ENCODE measurements at places on chromosomes 7 and 10. TPM values are rescaled to one million over a fixed set of nuclear protein-coding genes. Genes with fewer than 3 reads are reported as not detected.

The CCNJ gene
- polyA plus RNA-seq, result 1.8 TPM

The CALHM1 gene
- not detected for polyA plus RNA-seq

The TMEM184A gene
- 6.8 TPM for polyA plus RNA-seq

The CPN1 gene
- 0.43 TPM for polyA plus RNA-seq

The SLC26A5 gene
- not detected for polyA plus RNA-seq

The PRSS37 gene
- not detected for polyA plus RNA-seq

The PON1 gene
- 0.28 TPM for polyA plus RNA-seq

The ACSM6 gene
- 0.34 TPM for polyA plus RNA-seq

The NUTM2B gene
- 2.0 TPM for polyA plus RNA-seq

The TLX1 gene
- polyA plus RNA-seq, result not detected

The SPAM1 gene
- not detected for polyA plus RNA-seq

The GDI2 gene
- polyA plus RNA-seq, result 143 TPM

The NKX1-2 gene
- not detected for polyA plus RNA-seq

The ZKSCAN5 gene
- polyA plus RNA-seq, result 4.6 TPM

The CDH23 gene
- polyA plus RNA-seq, result 1.1 TPM

The ANKRD61 gene
- polyA plus RNA-seq, result not detected

The HKDC1 gene
- 8.3 TPM for polyA plus RNA-seq

The YWHAG gene
- 45.4 TPM for polyA plus RNA-seq

The LRRN3 gene
- 0.54 TPM for polyA plus RNA-seq

The CFAP58 gene
- polyA plus RNA-seq, result 0.19 TPM

The PSD gene
- 1.2 TPM for polyA plus RNA-seq

The USP54 gene
- polyA plus RNA-seq, result 5.8 TPM

The CLRN3 gene
- 42.1 TPM for polyA plus RNA-seq

The CASP2 gene
- 6.6 TPM for polyA plus RNA-seq

The TFR2 gene
- 0.22 TPM for polyA plus RNA-seq

The GALNT17 gene
- 5.5 TPM for polyA plus RNA-seq

The CALY gene
- polyA plus RNA-seq, result 0.54 TPM

The SYCE1 gene
- 1.4 TPM for polyA plus RNA-seq

The CHAT gene
- polyA plus RNA-seq, result not detected

The MYO3A gene
- polyA plus RNA-seq, result 1.9 TPM

The NEUROG3 gene
- polyA plus RNA-seq, result not detected

The CCDC172 gene
- not detected for polyA plus RNA-seq

The GPR146 gene
- polyA plus RNA-seq, result 7.6 TPM

The GPR141 gene
- polyA plus RNA-seq, result not detected
